ENCODE measurements at places on chromosomes 2 and 18. TPM values are rescaled to one million over a fixed set of nuclear protein-coding genes. Genes with fewer than 3 reads are reported as not detected.

DNA sequence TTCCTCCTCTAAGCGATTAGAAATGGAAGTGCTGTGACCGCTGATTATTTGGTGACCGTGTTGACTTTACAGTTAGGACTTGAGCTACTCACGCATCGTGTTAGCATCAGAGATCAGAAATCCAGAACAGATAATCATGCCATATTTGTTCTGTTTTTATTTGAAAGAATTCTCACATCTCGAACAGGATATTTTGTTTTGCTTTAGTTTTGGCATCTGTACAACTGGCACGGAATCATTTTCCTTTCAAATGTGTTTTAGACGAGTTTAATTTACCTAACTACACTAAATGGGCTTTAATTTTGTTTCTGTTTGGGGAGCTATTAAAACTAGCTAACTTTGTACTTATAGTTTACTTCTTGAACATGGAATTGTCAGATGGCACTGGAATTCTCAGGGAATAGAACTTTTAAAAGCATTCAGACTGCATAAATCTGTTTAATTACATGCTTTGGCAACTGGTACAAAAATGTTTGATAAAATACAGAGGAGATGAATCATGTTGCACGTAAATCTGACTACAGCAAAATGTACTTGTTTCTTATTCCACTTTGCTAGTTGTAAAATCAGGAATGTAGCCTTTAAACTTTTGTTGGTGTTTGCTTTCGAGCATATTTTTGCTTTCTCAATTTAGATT is 1.4 kb downstream of the ITPRID2 start:
- DNase-seq, result peak; percentile 89

COA5 gene
- 18.0 TPM for total RNA-seq

DNA sequence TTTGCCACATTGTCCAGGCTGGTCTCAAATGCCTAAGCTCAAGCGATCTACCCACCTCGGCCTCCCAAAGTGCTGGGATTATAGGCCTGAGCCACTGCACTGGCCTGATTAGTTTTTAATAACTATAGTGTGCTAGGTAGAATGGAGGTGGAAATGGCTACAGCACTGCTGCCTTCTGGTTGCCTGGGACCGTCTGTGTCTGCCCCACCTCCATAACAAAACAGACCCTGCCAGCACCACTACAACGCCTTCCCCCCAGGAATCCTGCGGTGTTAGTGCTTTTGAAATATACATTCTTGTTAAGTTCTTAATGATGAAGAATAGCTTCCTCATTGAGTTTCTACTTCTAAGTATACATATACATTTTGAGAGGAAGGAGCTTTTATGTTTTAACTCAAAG is 148.2 kb upstream of the ITGA6 start:
- no peak for DNase-seq

- peak; percentile 85 for DNase-seq
Measured at GRCh38 chr2:178825183-178825582, 18.0 kb upstream of the TTN start.

KLF7 gene
- total RNA-seq, result 8.5 TPM

Measured in dermis microvascular lymphatic vessel endothelial cell (primary cell).